H54 (cell line): ENCODE measurements at places on chromosomes 7 and 10.

- DNase-seq = no peak
These were observed 42.6 kb downstream of the RSBN1L start for GRCh38 chr7:77738871-77739270.

DNA sequence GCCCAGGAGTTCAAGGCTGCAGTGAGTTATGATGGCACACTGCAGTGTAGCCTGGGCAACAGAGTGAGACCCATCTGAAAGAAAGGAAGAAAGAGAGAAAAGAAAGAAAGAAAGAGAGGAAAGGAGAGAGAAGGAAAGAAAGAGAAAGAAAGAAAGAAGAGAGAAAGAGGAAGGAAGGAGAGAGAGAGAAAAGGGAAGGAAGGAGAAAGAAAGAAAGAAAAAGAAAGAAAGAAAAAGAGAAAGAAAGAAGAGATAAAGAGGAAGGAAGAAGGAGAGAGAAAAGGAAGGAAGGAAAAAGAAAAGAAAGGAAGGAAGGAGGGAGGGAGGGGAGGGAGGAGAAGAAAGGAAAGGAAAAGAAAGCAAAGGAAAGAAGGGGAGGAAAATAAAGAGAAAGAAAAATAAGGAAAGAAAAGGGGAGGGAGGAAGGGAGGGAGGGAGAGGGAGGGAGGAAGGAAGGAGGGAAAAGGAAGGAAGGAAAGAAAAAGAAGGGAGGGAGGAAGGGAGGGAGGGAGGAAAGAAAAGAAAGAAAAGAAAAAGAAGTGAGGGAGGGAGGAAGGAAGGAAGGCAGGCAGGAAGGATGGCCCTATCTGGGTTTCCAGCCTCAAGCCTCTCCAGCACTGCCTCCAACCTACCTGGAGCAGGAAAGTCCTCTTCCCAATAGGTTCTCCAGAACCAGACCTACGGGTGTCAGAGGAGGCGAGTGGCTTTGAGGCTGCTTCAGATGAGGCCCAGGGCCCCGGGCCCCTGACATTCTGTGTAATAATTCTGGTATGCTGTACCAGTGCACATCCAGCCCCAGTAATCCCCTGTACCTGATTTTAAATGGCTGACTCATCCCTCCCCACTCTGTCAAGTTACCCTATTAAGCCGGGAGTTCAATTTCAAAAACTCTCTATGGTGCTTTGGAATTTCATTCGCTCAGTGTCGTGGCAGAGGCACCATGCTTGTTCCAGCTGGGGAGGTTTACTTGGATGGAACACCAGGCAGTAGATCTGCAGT, 6.8 kb upstream of the PARD3 start:
- DNase-seq = peak; percentile 34

DNA sequence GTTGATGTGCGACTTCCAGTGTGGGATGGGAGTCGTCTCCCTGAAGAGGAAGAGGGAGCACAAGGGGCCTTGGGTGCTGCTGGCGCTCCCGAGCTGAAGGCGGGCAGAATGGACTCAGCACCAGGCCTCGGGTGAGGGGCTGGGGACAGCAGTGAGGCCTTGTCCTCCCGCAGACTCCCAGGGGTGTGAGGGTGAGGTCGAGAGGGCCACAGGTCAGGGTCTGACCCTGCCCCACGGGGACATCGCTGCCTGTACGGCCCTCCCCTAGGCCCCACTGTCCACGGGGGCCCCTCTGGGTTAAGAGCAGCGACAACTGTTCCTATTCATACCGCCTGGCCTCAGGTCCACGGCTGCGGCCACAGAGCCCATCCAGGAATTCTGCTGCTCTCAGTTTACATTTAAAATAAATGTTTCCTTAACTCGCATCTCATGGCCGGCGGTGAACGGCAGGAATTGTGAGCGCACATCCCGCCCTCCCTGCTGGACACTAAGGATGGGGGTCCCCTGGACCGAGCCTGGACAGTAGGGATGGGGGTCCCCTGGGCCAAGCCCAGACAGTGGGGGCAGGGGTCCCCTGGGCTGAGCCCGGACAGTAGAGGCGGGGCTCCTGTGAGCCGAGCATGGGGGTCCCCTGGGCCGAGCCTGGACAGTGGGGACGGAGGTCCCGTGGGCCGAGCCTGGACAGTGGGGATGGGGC, 61.7 kb downstream of the PDGFA start:
- no peak for DNase-seq

GRCh38 chr7:118029826-118030422, 154.0 kb upstream of the LSM8 start:
- no peak for DNase-seq

DNA sequence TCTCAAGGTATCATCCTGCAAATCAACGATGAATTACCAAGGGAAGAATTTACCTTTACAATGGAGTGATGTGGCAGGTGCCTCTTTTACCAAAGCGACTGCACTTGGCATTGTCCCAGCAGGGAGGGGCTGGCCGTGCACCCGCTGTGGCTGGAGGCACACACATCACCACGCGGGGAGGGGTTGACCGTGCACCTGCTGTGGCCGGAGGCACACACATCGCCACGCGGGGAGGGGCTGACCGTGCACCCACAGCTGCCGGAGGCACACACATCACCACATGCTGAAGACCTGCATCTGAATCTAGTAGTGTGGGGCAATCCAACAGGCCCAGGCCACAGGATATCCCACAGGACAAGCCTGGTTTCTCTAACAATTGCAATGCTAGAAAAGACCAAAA, 493.5 kb downstream of the DNAJB6 start:
- DNase-seq = no peak

DNA sequence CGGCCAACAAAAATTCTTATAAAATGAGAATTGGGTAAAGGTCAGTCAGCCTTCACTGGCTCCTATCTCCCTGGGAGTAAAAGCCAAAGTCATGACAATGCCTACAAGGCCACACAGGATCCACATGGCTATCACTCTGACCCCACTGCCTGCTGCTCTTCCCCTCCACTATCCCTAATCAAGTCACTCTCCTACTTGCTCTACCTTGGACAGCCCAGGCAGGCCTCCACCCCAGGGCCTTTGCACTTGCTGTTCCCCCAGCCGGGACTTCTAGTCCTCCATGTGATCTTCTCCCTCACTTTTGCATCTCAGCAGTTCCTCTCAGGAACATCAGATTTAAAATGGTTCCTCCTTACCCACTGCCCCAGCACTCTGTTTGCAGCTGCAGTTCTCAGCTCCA, 50.6 kb downstream of the PRR15 start:
- DNase-seq = no peak

DNA sequence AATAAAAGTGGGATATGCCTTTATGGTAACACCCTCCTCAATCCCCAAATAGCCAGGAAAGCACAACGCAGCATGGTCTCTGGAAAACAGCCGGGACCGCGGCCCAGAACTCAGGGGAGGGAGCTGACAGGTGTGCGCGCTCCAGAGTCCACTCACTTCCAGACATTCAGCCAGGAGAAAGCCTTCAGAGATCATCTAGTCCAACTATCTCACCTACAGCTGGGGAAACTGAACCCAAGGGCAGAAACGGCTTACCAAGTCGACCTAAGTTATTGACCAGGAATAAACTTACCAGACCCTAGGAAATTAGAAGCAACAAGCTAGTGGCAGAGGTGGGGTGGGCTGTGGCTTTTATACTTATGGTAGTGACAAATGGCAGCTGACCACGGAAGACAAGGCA, 16.4 kb downstream of the GSDME start:
- no peak for DNase-seq

GRCh38 chr7:96329241-96329640, 7.3 kb upstream of the SLC25A13 start:
- no peak for DNase-seq

- no peak for DNase-seq
These were observed 25.1 kb downstream of the CPEB3 start for GRCh38 chr10:92265687-92266258.

DNA sequence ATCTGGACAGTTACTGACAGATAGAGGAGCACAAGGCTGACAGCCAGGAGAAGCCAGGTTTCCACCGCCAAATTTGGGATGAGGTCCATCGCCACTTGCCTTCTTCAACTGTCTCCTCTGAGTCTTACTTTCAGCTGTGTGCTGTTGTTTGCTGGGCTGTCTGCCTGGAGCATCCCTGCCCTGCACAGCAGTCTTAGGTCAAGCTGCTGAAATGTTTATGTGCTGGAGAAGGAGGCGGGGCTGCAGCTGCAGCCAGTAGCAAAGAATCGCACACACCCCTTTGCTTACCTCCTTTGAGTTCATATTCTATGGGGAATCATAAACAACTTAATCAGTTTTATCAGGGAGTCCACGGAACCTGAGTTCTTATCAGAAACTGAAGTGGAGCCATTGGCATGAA, 20.1 kb upstream of the CYP3A5 start:
- no peak for DNase-seq

DNA sequence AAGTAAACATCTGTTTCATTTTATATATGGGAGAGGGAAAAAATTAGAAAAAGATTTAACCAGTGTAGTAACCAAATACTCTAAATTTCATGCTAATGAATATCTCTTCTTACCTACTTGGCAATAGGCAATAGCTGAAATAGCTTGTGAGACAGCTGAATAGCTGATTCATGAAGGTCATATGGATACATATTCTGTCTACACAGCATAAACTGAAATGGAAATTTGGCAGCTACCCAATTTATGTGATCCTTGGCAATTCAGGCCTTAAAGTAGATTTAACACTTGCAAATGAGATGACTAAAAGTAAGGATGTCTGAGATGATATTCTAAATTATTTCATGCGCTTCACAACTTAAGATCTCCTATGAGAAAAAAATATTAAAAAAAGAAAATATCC, 261.2 kb upstream of the SEMA3A start:
- DNase-seq = no peak

GRCh38 chr7:44646176-44646920, 39.9 kb downstream of the OGDH start:
- DNase-seq = no peak

GRCh38 chr10:52129410-52130178, 184.5 kb upstream of the DKK1 start:
- DNase-seq = no peak

GRCh38 chr10:53601260-53601875, 828.8 kb upstream of the MBL2 start:
- no peak for DNase-seq

DNA sequence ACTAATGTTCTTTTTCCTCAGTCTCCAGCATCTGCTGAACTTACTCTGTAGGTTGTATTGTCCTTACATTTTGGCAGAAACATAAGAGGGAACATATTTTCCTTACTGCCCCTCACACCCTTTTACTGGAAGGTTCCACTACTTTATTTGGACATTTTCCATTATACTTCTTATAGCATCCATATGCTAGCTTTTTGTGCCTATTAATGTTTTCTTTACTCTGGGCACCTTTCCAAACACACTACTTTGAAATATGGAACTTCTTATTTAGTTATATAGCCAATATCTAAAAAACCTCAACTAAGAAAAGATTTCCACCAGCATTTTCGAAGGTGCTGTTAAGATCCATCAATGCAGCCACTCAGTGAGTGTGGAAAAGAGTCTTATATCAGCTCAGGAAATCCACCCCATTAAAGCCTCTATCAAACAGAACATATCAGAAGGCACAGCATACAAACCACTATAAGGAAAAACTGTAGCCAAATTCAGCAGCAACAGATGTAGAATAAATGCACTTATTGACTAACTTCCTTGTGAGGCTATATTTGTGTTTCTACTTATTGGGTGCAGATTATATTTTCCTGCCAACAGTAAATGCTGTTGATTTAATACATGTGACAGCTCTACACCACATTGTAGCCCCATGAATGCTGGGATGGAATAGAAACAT, 272.5 kb upstream of the SEMA3E start:
- DNase-seq = no peak

- DNase-seq = no peak
These were observed 110.9 kb downstream of the MAPK8 start for GRCh38 chr10:48417374-48417773.

DNA sequence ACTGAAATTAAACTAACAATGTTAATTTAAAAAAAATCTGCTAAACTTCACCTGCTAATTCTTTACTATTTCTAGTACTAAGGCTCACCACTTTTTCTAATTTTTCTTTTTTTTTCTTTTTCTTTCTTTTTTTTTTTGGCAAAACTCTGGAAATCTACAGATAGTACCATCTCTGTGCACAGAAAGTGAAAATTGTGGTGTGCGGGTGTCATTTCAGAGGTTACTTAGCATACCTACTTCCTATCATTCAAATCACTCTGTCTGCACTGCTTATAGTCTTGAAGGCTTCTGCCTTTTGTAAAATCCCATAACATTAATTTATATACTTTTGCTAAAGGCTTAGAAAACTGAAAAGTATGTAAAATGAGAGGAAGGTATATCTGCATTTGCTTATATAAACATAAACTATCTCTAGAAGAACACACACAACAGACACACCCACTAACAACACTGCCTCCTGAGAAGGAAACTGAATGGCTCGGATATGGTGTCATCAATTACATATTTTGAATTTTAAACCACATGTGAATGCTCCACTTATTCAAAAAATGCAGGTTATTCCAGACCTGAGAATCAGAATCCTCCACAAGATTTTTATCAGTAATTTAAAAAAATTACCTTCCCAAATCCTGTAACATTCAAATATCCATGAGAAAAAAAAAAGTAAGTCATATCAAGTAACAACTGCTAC, 229.5 kb downstream of the PARD3 start:
- DNase-seq = no peak

GRCh38 chr7:27897441-27897847, 157.5 kb downstream of the TAX1BP1 start:
- no peak for DNase-seq

DNA sequence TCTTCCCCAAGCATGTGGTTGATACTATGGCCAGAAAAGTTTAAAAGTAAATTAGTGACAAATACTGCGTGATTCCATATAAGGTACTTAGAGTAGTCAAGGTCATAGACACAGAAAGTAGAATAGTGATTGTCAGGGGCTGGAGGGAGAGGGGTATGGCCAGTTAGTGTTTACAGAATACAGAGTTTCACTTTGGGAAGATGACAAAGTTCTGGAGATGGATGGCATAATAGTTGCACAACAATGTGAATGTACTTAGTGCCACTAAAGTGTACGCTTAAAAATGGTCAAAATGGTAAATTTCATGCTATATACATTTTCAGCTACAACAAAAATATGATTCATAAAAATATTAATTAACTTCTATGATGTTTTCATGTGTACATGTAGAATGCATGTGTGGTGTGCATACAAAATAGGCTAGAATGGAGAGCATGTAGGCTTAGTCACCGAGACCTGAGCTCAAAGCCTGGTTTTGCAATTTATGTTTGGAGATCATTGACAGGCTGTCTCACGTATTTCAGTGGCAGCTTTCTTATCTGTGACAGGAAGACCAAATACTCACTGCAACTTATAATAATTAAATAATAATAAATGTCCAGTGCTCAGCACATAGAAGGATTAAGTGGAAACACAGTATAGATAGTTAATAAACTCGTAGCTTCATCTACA, 625.6 kb downstream of the SUGCT start:
- DNase-seq = no peak
